MCF 10A (cell line): ENCODE measurements at places on chromosomes 3 and 15. TPM values are rescaled to one million over a fixed set of nuclear protein-coding genes. Genes with fewer than 3 reads are reported as not detected.

Gene CHCHD4
- total RNA-seq, result 31.6 and 35.0 TPM in 2 replicates

Gene ANKRD34C
- not detected in 2 replicates for total RNA-seq

Gene ROPN1
- total RNA-seq, result not detected in 2 replicates

Gene CCDC39
- not detected in 2 replicates for total RNA-seq

Gene HSPBAP1
- total RNA-seq, result 11.3 and 15.2 TPM in 2 replicates

- no peak overlapping the region for H3K27ac ChIP-seq
- H3K4me1 ChIP-seq, result peaks cover 31% of the 10 kb centered on the region
- peaks cover 5% of the 10 kb centered on the region for H3K36me3 ChIP-seq
- H3K4me3 ChIP-seq, result peak overlapping the region; percentile 70
Observed at GRCh38 chr3:48505146-48505545, 1.2 kb upstream of the SHISA5 start.

DNA sequence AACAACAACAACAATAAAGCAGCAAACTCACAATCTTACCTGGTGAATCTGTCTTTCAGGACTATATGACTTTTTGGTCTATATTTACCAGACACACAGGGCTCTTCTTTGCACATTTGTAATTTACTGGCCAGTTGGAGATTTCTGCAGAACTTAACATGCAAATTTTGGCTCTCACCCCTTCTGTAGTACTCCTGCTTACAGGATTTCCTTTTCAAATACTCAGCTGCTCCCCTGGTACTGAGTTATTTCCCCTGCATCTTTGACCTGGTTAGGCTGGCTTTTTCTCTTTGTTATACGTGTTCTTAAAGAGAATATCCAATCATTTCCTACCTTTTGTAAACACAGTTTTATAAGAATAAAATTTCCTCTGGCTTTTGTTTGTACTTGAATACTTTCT is 228.0 kb downstream of the MBNL1 start:
- no peaks in the 10 kb centered on the region for H3K4me1 ChIP-seq
- peaks cover under 1% of the 10 kb centered on the region for H3K36me3 ChIP-seq
- no peak overlapping the region for H3K27ac ChIP-seq
- no peak overlapping the region for H3K4me3 ChIP-seq
- DNase-seq, result no peak

GRCh38 chr15:68576235-68576892 is 2.4 kb upstream of the CORO2B start:
- no peak for DNase-seq
- no peak overlapping the region for H3K4me3 ChIP-seq
- H3K36me3 ChIP-seq, result no peaks in the 10 kb centered on the region
- H3K4me1 ChIP-seq, result peaks cover 4% of the 10 kb centered on the region
- H3K27ac ChIP-seq, result no peak overlapping the region

- no peaks in the 10 kb centered on the region for H3K36me3 ChIP-seq
- no peak overlapping the region for H3K4me3 ChIP-seq
- H3K4me1 ChIP-seq, result no peaks in the 10 kb centered on the region
- H3K27ac ChIP-seq, result no peak overlapping the region
Observed at GRCh38 chr3:178623666-178624255, 87.5 kb downstream of the KCNMB2 start.

DNA sequence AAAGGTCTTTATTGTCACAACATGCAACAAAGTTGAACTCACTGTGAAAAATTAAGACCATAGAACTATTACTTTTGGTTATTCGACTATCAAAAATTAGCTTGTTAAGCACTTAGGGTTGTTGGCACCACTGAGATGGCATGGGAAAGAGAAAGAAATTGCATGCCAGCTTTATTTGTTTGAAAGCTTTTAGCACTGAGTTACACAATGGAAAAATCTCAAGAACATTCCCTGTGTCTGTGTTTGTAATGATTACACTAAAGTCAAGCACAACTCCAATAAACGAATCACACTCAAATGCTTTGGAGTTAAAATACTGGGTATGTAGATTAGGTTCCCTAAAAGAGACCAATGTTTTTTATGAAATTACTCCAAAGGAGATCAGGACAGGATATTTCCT is 158.6 kb upstream of the COL8A1 start:
- no peaks in the 10 kb centered on the region for H3K27me3 ChIP-seq
- no peak overlapping the region for H3K4me3 ChIP-seq

DNA sequence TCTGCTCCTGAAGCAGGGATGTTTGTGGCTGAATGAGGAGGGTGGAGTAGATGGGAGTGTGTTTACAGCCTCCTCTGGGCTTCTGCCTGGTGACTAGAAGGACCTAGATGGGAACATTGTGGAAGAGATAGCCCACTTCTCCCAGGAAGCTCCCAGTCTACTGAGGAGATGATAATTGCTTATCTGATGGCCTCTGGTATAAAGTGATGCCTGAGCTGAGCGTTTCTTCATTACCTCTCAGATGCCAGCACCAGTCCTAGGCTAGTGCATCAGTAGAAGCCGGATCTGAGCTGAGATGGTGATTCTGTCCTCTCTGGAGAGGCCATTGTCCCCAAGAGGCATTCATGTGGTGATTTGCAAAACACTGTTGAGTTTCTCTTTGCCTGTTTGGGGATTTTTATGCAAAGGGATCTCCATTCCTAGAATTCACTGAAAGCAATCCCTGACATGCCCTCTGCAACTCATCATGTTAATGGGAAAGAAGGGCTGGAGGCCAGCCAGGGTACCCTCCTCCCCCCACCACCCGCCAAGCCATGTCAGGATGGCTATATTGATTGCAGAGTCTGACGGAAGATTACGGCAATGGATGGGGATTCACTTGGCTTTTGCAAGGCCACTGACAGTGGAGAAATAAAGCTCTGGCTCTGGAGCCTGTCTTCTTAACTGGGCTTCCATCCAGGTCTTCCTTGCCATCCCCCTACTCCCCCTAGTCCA is 166.4 kb upstream of the ROPN1 start:
- H3K36me3 ChIP-seq, result no peaks in the 10 kb centered on the region
- H3K27me3 ChIP-seq, result no peaks in the 10 kb centered on the region
- no peak overlapping the region for H3K27ac ChIP-seq
- no peak for DNase-seq

- H3K4me1 ChIP-seq, result peaks cover 4% of the 10 kb centered on the region
- peaks cover 11% of the 10 kb centered on the region for H3K27me3 ChIP-seq
- DNase-seq, result peak; percentile 74
- H3K27ac ChIP-seq, result no peak overlapping the region
Observed at GRCh38 chr3:19364148-19364547, 215.8 kb downstream of the KCNH8 start.

GRCh38 chr3:14646589-14647413 is 4.8 kb upstream of the CCDC174 start:
- H3K4me1 ChIP-seq, result no peaks in the 10 kb centered on the region
- no peak overlapping the region for H3K27ac ChIP-seq
- DNase-seq, result no peak
- H3K27me3 ChIP-seq, result peaks cover 29% of the 10 kb centered on the region
- no peaks in the 10 kb centered on the region for H3K36me3 ChIP-seq
- H3K4me3 ChIP-seq, result no peak overlapping the region

GRCh38 chr3:155500194-155500818 is 206.8 kb upstream of the STRIT1 start:
- H3K4me3 ChIP-seq, result no peak overlapping the region
- peaks cover 18% of the 10 kb centered on the region for H3K4me1 ChIP-seq
- no peaks in the 10 kb centered on the region for H3K36me3 ChIP-seq
- H3K27me3 ChIP-seq, result no peaks in the 10 kb centered on the region

- no peak overlapping the region for H3K27ac ChIP-seq
- no peaks in the 10 kb centered on the region for H3K36me3 ChIP-seq
- DNase-seq, result no peak
- no peak overlapping the region for H3K4me3 ChIP-seq
- H3K27me3 ChIP-seq, result no peaks in the 10 kb centered on the region
- H3K4me1 ChIP-seq, result peaks cover 59% of the 10 kb centered on the region
Observed at GRCh38 chr15:39199076-39199475, 381.8 kb upstream of the THBS1 start.

- H3K36me3 ChIP-seq, result no peaks in the 10 kb centered on the region
- H3K4me3 ChIP-seq, result no peak overlapping the region
- H3K27ac ChIP-seq, result no peak overlapping the region
- DNase-seq, result no peak
- no peaks in the 10 kb centered on the region for H3K27me3 ChIP-seq
Observed at GRCh38 chr3:168051070-168051469, 44.7 kb downstream of the GOLIM4 start.

GRCh38 chr3:150384296-150385212 is 23.5 kb upstream of the TSC22D2 start:
- H3K36me3 ChIP-seq, result no peaks in the 10 kb centered on the region
- H3K27ac ChIP-seq, result no peak overlapping the region
- no peak overlapping the region for H3K4me3 ChIP-seq
- no peak for DNase-seq
- H3K27me3 ChIP-seq, result no peaks in the 10 kb centered on the region
